ENCODE measurements at places on chromosomes 4 and X.

DNA sequence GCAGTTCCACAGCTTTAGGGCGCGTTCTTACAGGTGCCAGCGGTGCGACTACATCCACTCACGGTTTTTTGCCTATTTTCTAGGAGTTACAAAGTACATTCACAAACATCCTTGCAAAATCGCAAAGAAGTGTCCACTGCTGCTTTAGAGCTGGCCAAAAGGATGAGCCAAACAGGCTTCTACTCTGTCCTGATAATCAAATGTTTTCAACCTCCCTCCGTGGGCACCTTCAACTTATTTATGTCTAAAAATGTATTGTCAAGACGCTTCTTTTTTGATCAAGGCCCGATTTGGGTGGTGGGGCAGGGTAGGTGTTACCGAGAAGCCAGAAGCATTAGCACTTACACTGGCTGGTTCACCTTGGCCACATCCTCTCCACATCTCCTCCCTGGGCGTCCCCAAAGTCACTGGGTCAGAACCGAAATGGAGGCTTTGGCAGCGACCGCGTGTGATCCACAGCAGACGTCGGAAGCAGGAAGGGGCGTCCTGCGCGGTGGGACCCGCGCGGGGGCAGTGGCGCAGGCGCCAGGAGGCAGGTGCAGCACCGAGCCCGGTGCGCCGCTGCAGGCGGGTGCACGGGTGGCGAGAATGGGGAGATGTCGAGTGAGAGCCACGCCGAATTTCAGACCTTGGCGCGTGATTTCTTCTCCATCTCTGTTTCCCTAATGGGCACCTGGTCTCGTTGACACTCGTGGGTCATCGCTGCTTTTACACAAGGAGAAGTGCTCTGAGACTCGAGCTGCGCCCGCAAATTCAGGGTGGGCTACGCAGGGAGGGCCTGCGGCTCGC is 16.9 kb downstream of the NKX3-2 start:
- no peak for DNase-seq

DNA sequence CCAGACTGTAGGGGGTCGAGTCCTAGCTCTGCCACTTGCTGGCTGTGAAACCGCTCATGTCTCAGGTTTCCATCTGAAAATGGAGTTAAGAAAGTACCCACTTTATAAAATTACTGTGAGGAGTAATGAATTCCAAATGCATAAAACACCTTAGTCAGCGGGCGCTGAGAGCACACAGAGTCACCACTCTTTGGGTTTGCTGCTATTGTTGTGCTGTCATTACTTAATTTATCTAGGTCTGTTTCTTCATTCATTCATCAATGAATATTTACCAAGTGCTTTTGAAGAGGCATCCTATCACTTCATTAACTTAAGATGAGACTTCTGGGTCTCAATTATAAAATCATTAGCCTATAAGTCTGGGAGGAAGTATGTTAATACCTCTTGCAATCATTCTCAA is 317.3 kb downstream of the FBXW7 start:
- DNase-seq: no peak

DNA sequence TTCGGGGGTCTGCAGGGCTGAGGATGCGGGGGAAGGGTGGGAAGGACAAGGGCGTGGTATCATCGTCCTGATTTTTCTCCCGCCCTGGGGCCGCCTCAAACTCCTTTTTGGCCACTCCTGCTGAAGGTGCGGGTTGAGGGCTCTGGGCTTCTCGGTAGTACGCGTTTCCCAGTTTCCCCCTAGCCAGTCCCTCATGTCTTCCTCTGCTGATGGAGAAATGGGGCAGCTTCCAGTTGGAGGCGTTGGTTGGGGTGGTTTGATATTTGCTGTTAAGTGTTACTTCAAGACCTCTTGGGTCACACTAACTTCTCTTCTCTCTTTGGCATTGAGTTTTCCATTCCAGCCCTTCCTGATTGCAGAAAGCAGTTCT is 482 bp downstream of the GSTCD start:
- no peak for DNase-seq

- DNase-seq: no peak
Observed at GRCh38 chrX:43349363-43349762, 306.7 kb upstream of the MAOA start.

DNA sequence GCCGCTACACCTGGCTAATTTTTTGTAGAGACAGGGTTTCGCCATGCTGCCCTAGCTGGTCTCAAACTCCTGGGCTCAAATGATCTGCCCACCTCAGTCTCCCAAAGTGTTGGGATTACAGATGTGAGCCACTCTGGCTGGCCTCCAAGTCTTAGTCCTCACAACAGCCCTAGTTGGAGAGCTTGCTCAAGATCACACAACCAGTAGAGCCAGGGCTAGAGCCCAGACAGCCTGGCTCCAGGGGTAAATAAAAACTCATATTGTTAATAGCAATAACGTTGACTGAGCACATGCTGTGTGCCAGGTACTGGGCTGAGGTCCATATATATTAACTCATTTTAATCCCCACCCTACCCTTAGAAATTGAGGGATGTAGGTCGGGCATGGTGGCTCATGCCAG is 7.3 kb upstream of the JAKMIP1 start:
- no peak for DNase-seq

DNA sequence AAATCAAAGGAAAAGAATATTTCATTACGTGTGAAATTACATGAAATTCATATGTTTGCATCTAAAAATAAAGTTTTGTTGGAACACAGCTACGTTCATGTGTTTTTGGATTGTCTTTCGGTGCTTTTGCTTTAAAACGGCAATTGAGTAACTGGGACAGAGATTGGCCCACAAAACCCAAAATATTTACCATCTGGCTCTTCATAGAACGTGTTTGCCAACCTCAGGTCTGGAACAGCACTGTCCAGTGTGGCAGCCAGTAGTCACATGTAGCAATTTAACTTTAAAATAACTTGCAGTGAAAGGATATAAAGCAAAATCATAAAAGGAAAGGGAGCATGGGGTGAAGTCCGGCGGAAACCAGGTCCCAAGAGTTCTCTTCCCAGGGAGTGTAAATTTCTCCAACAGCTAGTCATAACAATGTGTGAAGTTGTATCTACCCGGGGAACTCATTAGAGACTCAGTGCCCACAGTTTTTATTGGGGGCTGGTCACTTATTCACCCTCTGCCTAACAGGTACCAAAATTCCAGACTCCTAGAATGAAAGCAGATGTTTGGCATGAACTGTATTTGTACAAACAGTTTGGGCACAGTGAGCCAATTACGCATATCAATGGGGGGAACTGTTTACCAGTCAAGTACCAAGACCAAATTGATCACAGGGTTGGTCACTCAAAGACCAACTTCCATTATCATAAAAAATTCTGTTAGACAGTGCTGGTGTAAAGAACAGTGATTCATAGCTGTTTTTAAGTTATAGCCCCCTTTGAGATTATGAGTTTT is 10.3 kb downstream of the OCIAD1 start:
- DNase-seq: no peak

DNA sequence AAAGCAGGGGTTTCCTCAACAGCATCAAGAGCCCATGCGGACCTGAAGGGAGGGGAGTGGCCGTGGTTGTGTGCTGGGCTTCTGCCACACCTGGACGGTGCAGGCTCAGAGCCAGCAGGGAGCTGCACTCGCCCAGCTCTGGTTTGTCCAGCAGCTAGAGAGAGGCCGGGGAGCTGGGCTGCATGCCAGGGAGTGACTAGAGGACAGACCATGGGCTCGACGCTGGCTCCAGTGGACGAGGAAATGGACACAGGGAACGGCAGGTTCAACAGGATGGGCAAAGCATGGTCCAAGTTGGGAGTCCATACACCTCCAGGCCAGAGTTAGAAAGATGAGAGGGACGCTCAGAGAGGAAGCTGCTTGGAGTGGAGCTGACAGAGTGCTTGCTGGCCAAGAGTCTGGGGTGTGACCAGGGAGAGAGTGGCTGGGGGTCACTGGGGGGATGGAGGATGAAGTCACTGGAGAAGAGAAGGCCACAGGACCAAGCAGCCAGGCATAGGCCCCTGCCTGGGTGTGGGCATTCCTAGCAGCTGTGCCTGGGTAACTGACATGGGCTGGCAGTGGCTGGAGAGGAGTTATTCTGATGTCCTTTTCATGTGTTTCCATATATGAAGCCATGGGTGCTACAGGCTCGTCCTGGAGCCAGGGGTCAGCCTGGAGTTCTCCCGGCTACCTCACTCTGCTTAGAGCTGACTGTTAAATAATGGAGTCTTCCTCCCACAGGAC is 42.8 kb downstream of the HTT-AS start:
- DNase-seq: no peak

DNA sequence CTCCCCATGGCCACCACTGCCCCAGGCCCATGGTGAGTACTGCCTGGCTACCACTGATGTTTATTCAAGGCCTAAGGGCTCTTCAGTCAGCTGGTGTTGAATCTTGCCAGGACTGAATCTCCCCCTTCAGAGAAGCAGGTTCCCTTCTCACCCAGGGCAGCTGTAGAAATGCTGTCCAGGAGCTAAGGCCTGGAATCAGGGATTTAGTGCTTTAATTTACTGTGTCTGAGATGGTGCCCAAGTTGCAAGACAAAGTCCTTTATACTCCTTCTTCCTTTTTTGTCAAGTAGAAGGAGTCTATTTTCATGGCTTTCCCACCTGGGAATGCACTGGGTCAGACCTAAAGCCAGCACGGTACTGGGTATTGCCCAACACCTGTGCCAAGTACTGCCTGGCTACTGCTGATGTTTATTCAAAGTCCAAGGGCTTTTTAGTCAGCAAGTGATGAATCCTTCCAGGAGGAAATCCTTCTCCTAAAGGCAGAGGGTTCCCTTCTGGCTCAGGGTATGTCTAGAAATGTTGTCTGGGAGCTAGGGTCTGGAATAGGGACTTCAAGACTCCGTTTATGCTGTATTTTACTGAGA is 117.6 kb upstream of the ATOH1 start:
- DNase-seq: no peak

- no peak for DNase-seq
Observed at GRCh38 chr4:153228512-153229140, 24.4 kb downstream of the TRIM2 start.

DNA sequence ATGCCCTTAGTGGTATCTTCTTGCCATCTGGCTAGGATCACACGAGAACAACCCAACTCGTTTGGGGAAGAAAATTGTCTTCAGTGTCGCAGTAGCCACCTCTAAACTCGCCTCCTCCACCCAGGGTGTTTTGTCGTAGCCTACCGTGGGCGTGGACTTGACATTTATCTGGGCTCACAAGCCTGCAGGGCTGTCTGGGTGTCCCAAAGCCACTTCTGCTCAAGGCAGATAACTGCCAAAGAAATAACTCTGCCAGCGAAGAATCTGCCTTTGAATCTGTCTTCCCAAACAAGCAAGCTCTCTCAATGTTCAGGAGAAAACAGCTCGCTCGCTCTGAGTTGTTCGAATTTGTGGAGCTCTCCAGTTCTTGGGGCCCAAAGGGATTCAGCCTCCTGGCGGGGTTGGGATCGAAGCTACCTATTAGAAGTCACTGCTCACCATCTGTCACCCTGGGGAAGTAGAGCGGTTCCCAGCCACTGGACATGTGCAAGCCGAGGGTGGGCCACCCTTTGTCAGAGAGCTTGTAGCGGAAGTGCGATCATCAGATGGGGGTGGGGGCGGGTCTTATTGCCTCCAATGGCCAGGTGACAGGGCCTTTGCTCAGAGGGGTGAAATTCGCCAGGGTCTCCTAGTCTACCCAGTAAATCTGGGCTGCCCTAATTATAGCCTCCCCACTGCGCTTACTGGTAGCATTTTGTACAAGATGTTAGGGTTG is 14.8 kb downstream of the BLOC1S4 start:
- DNase-seq: no peak

- no peak for DNase-seq
Observed at GRCh38 chrX:50483283-50483682, 12.7 kb upstream of the DGKK start.

GRCh38 chrX:65772842-65773241 is 105.4 kb downstream of the MSN start:
- no peak for DNase-seq

GRCh38 chrX:40157228-40158035 is 59.7 kb upstream of the BCOR start:
- no peak for DNase-seq
